ENCODE measurements at places on chromosomes 6 and 20. TPM values are rescaled to one million over a fixed set of nuclear protein-coding genes. Genes with fewer than 3 reads are reported as not detected.

The PKIG gene
- total RNA-seq = 9.0 TPM

The RIPOR2 gene
- 531 TPM for total RNA-seq

The SLC22A23 gene
- 5.0 TPM for total RNA-seq

The TP53TG5 gene
- not detected for total RNA-seq

The PMEPA1 gene
- total RNA-seq = 12.2 TPM

The RGS17 gene
- total RNA-seq = not detected

The SMLR1 gene
- not detected for total RNA-seq

The IP6K3 gene
- not detected for total RNA-seq

The MYH7B gene
- total RNA-seq = 0.83 TPM

The OSBPL2 gene
- 74.5 TPM for total RNA-seq

- H3K4me1 ChIP-seq = no peaks in the 10 kb centered on the region
- peaks cover 3% of the 10 kb centered on the region for H3K27me3 ChIP-seq
- no peaks in the 10 kb centered on the region for H3K36me3 ChIP-seq
- no peak overlapping the region for H3K27ac ChIP-seq
These were observed 273.5 kb upstream of the POU3F2 start for GRCh38 chr6:98560841-98561240.

DNA sequence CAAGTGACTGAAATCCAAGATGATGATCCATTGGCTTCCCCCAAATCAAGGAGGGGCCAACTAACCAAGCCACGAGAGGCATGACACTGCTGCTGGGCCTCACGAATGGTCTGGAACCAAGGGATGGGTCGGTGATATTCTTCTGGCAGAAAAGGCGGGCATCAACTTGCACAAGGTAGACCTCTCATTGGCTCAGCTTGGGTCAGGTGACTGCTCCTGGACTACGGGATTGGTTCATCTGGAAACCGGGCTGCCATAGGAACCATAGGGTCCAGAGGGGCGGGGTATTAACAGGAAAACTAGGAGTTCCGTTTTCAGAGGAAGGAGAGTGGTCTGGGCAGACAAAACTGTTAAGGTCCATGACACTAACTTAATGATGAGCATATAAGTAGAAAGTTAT lies 100.9 kb downstream of the TFAP2C start:
- H3K36me3 ChIP-seq = no peaks in the 10 kb centered on the region
- no peak overlapping the region for H3K27ac ChIP-seq
- H3K27me3 ChIP-seq = peaks cover 7% of the 10 kb centered on the region
- no peak for DNase-seq
- H3K4me1 ChIP-seq = no peaks in the 10 kb centered on the region

DNA sequence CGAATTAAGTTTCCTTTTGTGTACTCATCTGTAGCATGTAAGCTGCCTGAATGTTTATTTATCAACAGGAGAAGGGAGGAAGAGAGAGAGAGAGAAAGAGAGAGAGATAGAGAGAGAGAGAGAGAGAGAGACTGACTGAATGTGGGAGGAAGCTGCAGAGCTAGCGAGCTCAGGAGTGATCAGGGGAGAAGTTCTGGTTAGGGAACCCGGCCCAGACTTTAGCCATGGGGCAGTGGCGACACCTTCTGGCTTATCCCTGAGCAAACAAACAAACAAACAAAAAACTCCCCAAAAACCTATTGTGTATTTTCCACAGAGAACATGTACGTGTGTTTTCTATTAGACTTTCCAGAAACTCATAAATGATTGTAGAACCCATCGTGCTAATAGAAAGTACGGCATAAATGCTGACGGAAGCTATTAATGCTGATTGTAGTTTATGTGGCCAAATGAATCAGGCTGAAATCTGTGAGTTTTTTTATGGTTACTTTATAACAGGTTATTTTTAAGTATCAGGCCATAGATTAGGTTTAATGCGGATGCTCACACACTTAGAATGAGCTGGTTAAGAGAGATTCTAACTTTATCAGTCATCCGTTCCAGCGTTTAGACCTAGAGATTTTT lies 92.8 kb downstream of the CLIC5 start:
- peaks cover 4% of the 10 kb centered on the region for H3K4me1 ChIP-seq
- H3K4me3 ChIP-seq = no peak overlapping the region
- peaks cover 1% of the 10 kb centered on the region for H3K27me3 ChIP-seq
- DNase-seq = peak; percentile 39

- peaks cover 38% of the 10 kb centered on the region for H3K4me1 ChIP-seq
- H3K4me3 ChIP-seq = peak overlapping the region; percentile 100
- no peaks in the 10 kb centered on the region for H3K27me3 ChIP-seq
- H3K27ac ChIP-seq = peak overlapping the region; percentile 97
- peak; percentile 78 for DNase-seq
These were observed 480 bp upstream of the NT5E start for GRCh38 chr6:85449388-85449817.

GRCh38 chr6:73309535-73309784 lies 44.6 kb downstream of the DPPA5 start:
- H3K27ac ChIP-seq = peak overlapping the region; percentile 71
- H3K27me3 ChIP-seq = peaks cover 46% of the 10 kb centered on the region
- peak overlapping the region; percentile 93 for H3K4me3 ChIP-seq
- no peaks in the 10 kb centered on the region for H3K36me3 ChIP-seq

DNA sequence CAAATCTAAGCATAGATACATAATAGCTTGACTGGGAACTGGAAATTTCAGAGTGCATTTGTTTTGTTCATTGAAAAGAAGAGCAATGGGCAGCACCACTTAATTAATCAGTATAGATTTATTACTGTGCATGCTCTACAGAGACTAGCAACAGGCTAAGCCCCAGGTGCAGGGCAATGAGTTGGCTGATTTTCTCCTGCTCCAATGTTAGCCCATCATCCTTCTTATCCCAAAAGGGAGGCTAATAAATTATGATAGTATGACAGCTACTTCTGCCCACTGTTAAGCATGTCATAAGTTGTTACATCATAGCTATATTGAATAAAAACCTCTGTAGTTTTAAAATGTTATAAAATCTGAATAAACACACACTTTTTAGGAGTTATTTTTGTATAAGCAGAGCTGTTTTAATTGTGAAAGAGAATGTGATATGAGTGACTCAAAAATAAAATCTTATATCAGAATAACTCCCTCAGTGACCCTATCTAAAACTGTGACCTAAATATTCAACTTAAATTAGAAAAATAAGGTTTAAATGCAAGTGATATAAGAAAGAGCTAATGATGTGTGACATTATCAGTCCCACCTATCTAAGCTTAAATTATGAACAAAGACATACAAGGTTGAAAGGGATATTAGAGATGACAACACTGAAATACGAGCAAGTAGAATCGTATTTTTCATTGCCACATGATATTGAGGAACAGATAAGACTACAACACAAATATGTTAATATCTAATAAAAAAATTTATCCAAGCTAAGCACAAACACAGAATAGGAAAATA lies 967.3 kb upstream of the ADGRB3 start:
- no peak overlapping the region for H3K27ac ChIP-seq
- no peak for DNase-seq
- H3K4me3 ChIP-seq = no peak overlapping the region
- no peaks in the 10 kb centered on the region for H3K36me3 ChIP-seq
- no peaks in the 10 kb centered on the region for H3K4me1 ChIP-seq

DNA sequence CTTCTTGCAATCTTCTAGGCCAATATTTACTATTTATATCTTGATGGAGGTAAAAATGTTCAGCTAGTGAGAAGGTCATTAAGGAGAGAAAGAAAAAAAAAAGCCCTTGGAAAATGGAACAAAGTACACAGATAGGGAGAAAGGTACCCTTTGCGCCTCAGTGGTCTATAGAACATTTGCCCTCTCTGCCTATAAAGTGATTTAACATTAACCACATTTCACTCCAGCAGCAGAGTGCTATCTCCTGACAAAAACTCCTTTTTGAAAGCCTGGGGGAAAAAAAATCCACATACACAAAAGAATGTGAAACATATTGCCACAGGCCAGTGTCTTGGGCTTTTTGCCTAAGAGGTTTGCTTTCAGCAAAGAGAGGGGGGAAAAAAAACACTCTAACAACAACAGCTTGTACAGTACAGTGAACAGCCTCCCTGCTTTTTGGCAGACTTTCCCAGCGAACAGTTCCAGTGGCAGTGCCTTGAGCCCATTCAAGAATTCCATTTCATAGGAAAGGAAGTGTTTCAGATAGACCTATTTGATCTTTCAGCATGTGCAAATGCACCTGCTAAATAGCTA lies 695 bp downstream of the ARHGAP18 start:
- peaks cover 38% of the 10 kb centered on the region for H3K4me1 ChIP-seq
- H3K4me3 ChIP-seq = peak overlapping the region; percentile 91
- H3K36me3 ChIP-seq = no peaks in the 10 kb centered on the region
- H3K27me3 ChIP-seq = no peaks in the 10 kb centered on the region
- H3K27ac ChIP-seq = no peak overlapping the region
- no peak for DNase-seq

DNA sequence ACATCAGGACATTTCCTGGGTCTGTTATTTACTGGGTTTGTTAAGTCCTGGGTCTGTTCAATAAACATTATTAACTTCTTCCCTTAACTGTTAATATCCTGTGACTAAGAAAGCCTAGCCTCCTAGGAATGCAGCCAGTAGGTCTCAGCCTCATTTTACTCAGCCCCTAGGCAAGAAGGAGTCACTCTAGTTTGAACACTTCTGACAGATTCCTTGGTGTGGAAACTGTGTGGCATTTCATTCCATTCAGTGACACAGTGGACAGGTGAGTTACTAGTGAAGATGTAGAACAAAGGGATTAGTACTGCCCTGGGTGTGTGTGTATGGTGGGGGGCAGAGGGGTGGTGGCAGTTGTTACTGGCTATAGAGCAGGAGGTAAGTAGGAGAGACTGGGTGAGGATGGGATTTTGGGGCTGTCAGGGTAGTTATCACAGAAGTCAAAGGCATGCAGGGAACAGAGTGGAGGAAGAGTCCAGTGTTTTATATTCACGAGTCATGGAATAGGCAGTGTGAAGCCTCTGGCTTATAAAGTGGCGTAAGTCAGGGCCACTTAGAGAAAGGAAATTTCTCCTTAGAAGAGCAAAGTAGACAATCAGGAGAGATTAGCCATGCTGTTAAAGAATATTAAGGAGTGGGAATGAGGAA lies 28.4 kb downstream of the RNF182 start:
- no peaks in the 10 kb centered on the region for H3K36me3 ChIP-seq
- H3K27me3 ChIP-seq = peaks cover 12% of the 10 kb centered on the region
- no peak overlapping the region for H3K4me3 ChIP-seq
- H3K27ac ChIP-seq = no peak overlapping the region
- DNase-seq = no peak
- H3K4me1 ChIP-seq = no peaks in the 10 kb centered on the region

DNA sequence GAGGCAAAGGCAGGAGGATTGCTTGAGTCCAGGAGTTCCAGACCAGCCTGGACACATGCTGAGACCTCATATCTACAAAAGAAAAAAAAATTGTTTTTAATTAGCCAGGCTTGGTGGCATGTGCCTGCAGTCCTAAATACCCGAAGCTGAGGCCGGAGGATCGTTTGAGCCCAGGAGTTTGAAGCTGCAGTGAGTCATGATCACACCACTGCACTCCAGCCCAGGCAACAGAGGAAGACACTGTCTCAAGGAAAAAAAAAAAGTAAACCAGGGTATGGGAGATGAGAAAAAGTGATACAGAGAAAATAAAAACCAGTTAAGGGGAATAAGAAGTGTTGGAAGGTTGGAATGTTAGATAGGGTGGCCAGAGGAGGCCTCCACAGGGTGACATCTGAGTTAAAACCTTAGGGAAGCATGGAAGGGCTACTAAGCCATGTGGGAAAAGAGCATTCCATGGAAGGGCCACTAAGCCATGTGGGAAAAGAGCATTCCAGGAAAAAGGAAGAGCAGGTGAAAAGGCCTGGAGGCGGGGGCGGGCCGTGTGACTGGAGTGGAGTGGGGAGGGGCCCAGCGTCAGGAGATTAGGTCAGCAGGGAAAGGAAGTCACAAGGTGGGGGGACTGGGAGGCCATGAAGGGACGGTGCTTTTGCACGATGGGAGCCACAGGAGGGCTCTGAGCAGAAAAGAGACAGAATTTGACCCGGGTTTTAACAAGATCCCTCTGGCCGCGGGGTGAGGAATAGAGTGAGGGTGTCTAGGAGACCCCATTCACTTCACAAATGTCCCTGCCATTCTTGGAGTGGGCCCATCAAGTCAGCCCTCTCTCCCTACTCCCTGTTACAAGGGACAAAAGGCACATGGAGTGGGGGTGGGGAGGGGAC lies 18.3 kb downstream of the CPNE5 start:
- H3K4me1 ChIP-seq = no peaks in the 10 kb centered on the region
- no peaks in the 10 kb centered on the region for H3K27me3 ChIP-seq
- no peaks in the 10 kb centered on the region for H3K36me3 ChIP-seq
- no peak for DNase-seq

DNA sequence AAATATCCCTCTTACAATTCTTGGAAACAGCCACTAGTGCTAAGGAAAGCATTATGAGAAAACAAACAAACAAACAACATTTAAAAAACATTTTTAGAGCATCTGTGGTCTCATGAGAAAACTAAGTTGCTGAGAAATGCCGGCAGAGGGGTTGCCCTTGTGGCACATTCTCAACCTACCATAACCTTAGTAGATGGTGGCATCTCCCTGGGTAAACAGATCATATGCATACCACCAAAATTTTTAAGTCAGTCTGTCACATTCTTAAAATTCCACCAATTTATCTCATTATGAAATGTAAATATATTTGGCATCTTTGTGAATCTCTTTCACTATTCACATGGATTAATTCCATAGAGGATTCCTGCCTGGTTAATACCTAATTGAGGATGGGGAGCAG lies 575.7 kb upstream of the MARCKS start:
- no peaks in the 10 kb centered on the region for H3K36me3 ChIP-seq
- H3K4me3 ChIP-seq = no peak overlapping the region
- DNase-seq = no peak
- no peaks in the 10 kb centered on the region for H3K4me1 ChIP-seq
- no peaks in the 10 kb centered on the region for H3K27me3 ChIP-seq

GRCh38 chr20:44012466-44013226 lies 98.0 kb downstream of the TOX2 start:
- peaks cover 17% of the 10 kb centered on the region for H3K27me3 ChIP-seq
- no peaks in the 10 kb centered on the region for H3K36me3 ChIP-seq

- H3K4me1 ChIP-seq = no peaks in the 10 kb centered on the region
- H3K36me3 ChIP-seq = no peaks in the 10 kb centered on the region
- no peak for DNase-seq
- no peak overlapping the region for H3K27ac ChIP-seq
These were observed 12.3 kb upstream of the SPO11 start for GRCh38 chr20:57317316-57317788.

DNA sequence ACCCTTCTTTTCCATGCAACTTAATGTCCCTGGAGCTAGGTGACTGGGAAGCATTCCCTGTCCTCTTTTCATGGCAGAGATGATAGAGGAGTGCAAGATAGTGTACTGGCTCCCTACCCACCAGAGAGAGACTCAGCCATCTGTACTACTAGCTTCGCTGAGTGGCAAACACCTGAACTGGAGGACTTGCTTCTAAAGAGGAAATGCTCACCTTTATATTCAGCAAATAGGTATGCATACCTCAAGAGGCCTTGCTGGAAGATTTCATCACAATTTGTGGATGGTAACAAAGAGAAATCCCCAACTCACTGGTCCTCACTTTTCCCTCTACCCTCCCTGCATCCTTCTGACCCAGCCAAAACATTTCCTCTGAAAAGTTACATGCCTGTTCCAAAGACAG lies 124.1 kb downstream of the FOXA2 start:
- no peaks in the 10 kb centered on the region for H3K36me3 ChIP-seq
- DNase-seq = no peak
- no peak overlapping the region for H3K4me3 ChIP-seq
- H3K27ac ChIP-seq = no peak overlapping the region
- no peaks in the 10 kb centered on the region for H3K4me1 ChIP-seq

GRCh38 chr6:142842418-142843261 lies 102.3 kb downstream of the HIVEP2 start:
- H3K36me3 ChIP-seq = no peaks in the 10 kb centered on the region
- peaks cover 38% of the 10 kb centered on the region for H3K4me1 ChIP-seq
- H3K4me3 ChIP-seq = peak overlapping the region; percentile 77
- peak overlapping the region; percentile 96 for H3K27ac ChIP-seq
- H3K27me3 ChIP-seq = no peaks in the 10 kb centered on the region

GRCh38 chr20:1813101-1813529 lies 82.1 kb upstream of the SIRPA start:
- no peak overlapping the region for H3K27ac ChIP-seq
- peaks cover 22% of the 10 kb centered on the region for H3K27me3 ChIP-seq
- H3K36me3 ChIP-seq = no peaks in the 10 kb centered on the region
